ENCODE measurements at places on chromosomes 3 and 15.

- no peak for DNase-seq
Observed at GRCh38 chr3:48473617-48473952, 27.0 kb downstream of the ATRIP start.

DNA sequence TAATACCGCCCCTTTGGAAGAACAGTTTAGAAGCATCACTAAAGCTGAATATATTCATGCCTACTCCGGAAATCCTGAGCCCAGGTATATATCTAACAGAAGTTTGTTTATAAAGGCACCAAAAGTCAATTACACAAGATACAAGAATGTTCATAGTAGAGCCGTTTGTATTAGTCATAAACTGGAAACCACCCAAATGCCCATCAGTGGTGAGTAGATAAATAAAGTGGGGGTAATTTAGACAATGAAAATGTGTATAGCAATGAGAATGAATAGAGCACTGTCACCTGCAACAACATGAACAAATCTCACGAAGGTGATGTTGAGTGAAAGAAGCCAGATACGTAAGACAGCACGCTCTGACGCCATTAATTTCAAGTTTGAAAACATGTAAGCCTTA is 68.3 kb upstream of the GLCE start:
- no peak for DNase-seq

DNA sequence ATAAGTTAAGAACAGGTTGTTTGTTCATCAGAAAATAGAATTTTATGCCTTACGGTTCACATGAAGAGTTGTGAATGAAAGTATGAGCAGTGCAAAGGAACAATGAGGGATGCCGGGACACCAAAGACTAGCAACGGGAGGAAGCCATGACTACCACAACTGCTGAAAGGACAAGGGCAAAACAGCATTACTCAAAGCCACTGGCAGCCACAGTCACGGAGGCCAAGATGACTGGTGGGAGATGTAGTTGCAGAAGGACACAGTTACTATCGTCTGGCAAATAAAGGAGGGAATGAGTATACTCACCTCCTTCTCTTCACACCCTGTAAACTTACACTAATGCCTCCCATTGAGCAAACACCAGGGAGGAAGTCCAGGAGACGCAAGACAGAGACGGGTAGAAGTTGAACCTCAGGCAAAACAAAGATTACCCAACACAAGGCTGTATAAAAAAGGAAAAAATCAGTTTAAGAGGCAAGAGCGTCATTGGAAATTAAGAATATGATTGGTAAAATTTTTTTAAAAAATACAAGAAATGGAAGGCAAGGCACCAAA is 675.5 kb downstream of the FHIT start:
- no peak for DNase-seq

DNA sequence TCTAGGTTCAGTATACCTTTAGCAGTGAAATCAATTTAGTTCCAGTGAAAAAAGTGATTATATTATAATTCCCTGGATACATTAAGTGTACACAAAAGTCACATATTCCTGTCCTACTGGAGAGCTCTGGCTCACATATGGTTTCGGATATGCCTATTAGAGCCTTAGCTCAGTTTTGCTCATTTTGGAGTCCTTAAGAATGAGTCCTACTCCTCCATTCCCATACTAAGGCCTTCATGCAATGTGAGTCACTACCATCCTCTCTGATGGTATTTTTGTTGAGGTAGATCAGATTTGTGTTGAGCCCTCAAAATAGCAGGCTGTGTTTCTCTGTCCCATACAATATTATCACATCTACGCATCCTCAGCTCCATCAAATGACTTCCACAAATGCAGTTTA is 294.2 kb upstream of the COL8A1 start:
- peak; percentile 20 for DNase-seq

DNA sequence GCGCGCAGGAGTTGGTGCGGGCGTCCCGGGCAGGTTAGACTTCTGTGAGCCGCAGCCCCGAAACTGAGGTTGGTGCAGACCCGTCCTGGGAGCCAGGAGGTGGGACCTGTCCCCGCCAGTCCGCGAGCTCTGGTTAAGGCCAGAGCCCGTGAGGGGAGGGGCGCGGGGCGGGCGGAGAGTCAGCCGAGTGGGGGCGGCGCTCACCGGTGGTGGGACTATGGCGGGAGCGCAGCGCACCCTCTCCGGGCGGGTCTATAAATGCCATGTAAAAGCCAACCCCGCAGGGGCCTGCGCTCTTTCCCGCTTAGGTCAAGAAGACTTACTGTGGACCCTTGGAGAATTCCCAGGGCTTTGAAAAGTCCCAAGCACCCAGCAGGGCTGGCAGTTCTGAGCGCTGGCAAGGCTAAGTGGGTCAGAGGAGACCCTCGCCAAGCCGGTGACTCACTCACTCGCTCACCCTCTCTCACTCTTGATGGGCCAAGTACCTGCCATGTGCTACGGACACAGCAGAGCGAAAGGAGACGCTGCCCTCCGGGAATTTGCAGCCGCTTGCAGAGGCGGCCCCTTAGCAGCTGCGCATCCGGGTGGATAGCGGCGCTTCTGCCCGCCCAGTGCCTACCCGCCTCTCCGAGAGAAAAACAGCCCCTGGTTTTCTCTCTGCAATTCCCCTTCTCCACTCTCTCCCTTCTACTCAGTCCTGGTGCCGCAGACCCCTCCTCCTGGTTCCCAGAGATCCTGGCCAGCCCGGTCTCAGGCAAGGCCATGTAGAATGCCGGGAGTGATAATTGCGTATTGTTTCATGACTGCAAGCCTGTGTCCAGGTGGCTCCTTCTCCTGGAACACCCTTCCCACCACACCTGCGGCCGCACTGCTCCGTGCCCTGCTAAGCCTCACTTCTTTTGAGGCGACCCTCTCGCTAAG is at the start of gene ALDH1L1:
Gene ALDH1L1 (minus strand): TSS at position 110 of the 921 bp plus-strand sequence. CDS start 19,607 bp downstream, outside the sequence.
- peak; percentile 61 for DNase-seq

DNA sequence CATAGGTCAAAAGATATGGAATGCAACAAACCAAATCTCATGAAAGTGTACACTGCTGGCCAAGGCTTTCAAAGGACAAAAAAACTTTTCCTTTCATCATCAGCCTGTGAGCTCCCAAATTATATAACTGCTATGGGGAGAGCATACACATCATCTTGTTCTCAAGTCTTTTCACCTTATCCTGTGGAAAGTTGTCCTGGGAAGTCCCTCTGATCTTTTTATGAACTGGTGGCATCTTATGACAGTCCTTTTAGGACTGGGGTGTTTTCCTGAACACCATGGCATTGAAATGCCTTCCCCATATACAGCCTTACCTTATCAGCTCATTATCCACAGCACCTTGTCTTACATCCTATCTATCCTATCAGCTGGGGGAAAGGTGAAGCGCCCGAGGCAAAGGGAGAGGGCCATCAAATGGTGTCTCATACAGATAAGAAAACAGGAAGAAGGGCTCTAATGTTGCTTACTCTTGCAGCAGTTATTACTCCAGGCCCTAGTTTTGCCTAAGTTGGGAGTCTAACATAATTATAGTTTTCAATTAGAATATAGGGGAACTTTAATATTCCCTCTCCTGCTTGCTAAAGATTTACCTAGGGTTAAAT is 61.5 kb upstream of the GOLIM4 start:
- no peak for DNase-seq

DNA sequence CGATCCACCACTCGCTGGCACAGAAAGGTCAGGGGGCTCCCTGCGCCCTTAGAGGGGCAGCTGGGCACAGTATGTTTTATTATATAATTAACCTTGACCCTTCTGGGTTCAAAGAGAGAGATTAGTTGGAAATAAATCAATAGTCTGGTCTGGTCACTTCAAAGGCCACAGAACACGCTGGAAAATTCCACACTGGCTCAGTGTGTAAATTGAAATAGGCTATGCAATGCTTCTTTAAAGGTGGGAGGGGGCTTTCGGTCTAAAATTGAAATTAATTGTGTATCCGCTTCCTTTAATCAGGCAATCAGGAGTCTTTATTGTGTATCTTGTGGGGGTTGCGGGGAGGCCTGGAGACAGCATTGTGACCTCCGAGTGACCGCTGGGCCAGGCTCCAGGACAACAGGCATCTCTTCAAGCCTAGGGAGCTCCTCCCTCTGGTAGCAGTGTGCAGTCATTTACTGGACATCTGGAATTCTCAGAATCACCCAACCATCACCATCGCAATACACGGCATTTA is 8.0 kb downstream of the RNU5B-1 start:
- DNase-seq: peak; percentile 76

- no peak for DNase-seq
Observed at GRCh38 chr15:42578984-42579537, 3.7 kb downstream of the STARD9 start.

- no peak for DNase-seq
Observed at GRCh38 chr15:88874275-88874674, 21.1 kb downstream of the HAPLN3 start.

- no peak for DNase-seq
Observed at GRCh38 chr15:25249236-25250010, 189.4 kb downstream of the UBE3A start.

DNA sequence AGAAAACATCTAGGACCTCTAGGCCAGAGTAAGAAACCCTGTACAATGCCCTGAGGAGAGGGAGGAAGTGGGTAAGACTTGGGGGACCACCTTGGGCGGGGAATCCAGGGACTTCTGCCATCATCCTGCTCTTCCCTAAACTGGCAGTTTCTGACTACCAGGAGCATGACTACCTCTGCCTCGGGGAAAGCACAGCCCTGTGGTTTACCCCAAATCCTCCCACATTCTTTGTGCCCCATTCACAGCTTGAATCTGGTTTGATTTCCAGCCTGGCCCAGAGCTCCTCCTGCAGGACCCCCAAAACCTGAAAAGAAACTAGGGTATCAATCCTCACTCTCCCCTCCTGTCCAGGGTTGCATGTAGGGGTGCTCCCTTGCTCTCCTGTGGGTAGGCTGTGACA is 4.7 kb downstream of the C3orf18 start:
- no peak for DNase-seq

- peak; percentile 7 for DNase-seq
Observed at GRCh38 chr3:190497811-190498210, 16.1 kb upstream of the IL1RAP start.

DNA sequence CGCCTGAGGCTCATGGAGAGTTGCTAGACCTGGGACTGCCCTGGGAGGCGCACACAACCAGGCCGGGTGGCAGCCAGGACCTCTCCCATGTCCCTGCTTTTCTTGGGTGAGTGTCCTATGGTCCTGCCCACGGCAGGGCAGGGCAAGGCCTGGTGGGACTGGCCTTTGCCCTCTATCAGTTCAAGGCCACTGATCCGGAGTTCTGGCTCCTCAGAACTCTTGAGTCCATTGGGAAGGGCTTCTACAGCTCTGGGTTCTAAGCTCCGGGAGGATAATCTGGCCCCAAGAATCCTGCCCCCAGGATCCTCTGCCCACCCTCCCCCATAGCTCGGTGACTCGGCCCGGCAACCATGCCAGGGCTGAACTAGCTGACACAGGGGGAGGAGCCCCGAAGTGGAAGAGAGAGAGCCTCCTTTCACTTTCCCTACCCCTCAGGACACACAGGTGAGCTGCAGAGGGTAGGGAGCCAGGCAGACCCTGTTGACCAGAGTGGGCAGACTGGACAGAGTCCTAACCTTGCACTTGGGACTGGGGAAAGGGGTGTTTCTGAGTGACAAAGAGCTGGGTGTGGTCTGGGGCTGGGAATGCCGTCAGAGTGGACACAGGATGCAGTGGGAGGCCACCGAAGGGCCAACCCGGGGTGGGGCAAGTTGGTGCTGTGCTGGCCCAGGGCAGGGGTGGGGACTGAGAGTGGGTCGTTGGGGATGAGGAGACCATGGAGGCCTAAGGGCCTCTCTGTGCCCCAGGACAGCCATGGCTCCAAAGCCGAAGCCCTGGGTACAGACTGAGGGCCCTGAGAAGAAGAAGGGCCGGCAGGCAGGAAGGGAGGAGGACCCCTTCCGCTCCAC is 664 bp downstream of the PARP3 start:
- DNase-seq: no peak

GRCh38 chr3:31530039-31530959 is 2.4 kb upstream of the STT3B start:
- DNase-seq: no peak

Measured in muscle of back (tissue), 13 donors.